NCI-H1436 treated with DMSO at 0.1 percent for 48 hours (cell line): ENCODE measurements at places on chromosomes 4 and X.

- DNase-seq: no peak
These were observed 18.9 kb downstream of the RPS4X start for GRCh38 chrX:72258174-72258573.

- no peak for DNase-seq
These were observed 4.7 kb downstream of the CPLX1 start for GRCh38 chr4:821181-821591.

DNA sequence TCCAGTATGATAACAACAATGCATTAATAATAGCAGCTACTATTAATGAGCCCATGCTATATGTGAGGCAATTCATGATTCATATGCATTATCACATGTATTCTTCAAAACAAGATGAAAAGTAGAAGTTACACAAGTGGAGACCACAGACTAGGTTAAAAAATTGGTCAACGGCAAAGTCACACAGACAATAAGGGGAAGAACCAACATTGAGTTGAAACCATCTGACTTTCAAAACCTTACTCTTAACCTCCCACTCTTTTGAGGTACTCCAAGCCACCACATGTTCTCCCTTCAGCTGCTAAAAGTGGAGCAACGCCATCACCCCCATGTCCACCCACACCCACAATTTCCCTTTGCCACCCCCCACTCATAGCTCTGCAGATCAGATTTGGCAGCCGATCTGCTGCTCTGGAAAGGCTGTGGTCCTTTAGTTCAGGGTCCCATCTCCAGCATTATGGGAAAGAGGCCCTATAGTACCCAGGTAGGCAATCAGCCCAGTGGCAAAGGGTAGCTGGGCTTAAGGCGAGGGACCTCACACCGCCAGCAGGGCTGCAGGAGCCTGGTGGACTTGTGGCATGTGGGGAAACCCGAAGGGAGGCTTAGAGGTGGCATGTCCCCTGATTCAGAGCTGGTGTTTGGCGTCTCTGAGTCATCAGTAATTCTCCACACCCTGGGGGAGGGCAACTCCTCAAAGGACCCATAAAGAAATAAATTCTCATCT, 33.5 kb upstream of the CYBB start:
- no peak for DNase-seq

- no peak for DNase-seq
These were observed 7.0 kb downstream of the SH3BGRL start for GRCh38 chrX:81208916-81209315.

GRCh38 chr4:139666735-139667281, 1.2 kb downstream of the MGST2 start:
- peak; percentile 46 for DNase-seq

DNA sequence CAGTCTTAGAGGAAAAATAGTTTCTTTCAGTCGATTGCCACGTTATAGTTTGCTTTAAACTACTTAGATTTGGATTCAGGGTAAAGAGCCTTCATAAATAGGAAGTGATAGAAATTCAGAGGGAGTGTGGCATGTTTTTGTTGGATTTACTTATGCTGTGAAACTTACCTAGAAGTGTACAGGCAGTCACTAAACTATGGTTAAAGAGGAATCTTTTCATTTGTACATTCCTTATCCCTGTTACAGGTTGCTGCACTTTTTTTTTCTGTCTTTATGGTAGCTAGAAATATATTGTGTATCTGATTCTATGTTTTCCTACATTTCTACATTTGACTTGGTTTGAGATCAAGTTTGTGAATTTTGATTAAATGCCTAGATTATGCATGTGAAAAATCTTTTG, 19.1 kb downstream of the WWC2 start:
- no peak for DNase-seq

GRCh38 chr4:677431-678293, 3.3 kb downstream of the MYL5 start:
- DNase-seq: no peak

DNA sequence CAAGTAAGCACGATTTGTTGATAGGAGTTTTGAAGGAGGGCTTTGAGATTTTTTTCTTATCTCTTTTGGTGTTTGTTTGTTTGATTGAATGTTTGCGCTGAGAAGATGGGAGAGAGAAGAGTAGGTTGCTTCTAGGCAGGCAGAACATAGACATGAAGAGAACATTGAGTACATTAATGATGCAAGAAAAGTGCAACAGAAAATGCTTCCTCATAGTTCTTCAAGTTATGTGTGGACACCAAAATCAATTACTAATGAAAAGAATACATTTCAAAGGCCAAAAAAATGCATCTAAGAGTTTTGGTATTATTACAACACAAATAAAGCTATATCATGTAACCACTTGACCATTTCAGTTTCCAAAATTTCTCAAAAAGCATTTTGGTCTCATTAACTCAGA, 191.0 kb upstream of the PPARGC1A start:
- DNase-seq: no peak

GRCh38 chrX:49258749-49259124, 5.8 kb downstream of the FOXP3 start:
- no peak for DNase-seq

- DNase-seq: no peak
These were observed 13.7 kb upstream of the SLIT2 start for GRCh38 chr4:20237894-20238537.

DNA sequence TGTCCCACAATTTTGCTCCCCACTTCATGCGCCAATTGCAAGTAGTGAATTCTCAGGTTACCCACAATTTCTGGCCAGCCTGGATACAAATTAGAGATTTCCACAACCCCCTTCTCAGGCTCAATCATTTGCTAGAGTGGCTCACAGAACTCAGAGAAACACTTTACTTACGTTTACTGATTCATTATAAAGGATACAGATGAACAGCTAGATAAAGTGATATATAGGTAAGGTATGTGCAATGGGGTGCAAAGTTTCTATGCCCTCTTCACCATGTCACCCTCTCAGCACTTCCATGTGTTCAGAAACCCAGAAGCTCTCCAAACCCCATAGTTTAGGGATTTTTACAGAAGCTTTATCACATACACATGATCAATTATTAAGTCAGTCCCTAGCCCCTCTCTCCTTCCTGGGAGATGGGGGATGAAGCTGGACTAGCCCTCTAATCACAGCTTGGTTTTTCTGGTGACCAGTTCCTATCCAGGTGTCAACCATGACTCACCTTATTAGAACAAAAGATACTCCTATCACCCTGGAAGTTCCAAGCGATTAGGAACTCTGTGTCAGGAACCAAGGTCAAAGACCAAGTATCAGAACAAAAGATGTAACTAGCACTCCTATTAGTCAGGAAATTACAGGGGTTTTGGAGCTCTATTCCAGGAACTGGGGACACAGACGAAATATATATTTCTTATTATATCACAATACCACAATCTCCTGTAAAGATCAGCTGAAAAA, 33.5 kb upstream of the PRRG1 start:
- DNase-seq: no peak

DNA sequence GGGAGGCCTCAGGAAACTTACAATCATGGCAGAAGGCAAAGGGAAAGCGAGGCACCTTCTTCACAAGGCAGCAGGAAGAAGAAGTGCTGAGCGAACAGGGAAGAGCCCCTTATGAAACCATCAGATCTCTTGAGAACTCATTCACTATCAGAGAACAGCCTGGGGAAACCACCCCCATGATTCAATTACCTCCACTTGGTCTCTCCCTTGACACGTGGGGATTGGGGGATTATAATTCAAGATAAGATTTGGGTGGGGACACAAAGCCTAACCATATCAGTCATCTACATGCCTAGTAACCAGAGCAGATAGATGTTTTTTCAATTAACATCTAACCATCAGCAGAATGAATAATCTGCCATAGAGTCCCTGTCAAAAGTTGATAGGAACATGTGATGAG, 30.4 kb downstream of the FAM13A start:
- no peak for DNase-seq

- no peak for DNase-seq
These were observed 323.9 kb upstream of the CASK start for GRCh38 chrX:42247241-42247640.

DNA sequence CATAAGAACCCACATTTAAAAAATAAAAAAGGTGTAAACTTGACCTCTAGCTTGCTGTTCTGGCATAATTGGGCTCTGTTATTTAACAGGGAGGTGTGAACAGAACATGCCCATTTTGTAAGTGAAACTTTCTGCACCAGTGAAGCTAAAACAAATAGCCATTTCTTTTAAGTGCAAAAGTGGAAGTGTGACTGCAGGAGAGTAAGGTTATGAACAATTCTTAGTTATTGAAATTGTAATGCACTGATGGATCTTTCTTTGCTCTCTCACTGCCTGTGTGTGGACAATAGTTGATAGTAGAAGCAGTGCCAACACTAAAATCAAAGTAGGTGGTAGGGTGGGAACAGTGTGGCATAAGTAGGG, 12.6 kb downstream of the P2RY10 start:
- no peak for DNase-seq

GRCh38 chrX:66674506-66674905, 35.6 kb upstream of the EDA2R start:
- DNase-seq: no peak

DNA sequence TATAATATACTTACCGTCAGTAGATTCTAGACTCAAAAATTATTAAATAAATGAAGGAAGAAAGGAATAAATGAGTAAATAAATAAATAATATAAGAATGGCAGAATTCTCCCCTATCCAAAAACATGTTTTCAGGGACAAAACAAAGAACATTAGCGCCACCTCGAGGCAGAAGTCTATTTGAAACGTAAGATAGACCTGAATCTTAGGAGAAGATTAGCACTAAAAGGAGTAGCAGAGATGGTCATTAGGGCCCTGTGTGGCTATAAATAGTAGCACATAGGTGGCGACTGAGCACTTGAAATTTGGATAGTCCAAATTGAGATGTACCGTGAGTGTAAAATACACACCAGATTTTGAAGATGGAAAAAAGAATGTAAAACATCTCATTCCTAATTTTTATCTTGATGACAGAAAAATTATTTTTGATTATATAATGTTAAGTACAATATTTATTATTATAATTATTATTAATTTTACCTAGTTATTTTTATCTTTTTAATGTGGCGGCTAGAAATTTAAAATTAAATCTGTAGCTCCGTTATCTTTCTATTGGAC, 24.3 kb upstream of the SRD5A3 start:
- no peak for DNase-seq

- no peak for DNase-seq
These were observed 34.8 kb downstream of the KLHL5 start for GRCh38 chr4:39096847-39097246.

GRCh38 chr4:80655662-80656061, 320.1 kb downstream of the CFAP299 start:
- no peak for DNase-seq

GRCh38 chrX:47313056-47313455, 57.3 kb upstream of the ZNF157 start:
- no peak for DNase-seq

- DNase-seq: no peak
These were observed 1.7 kb downstream of the TSPAN7 start for GRCh38 chrX:38563030-38563429.

DNA sequence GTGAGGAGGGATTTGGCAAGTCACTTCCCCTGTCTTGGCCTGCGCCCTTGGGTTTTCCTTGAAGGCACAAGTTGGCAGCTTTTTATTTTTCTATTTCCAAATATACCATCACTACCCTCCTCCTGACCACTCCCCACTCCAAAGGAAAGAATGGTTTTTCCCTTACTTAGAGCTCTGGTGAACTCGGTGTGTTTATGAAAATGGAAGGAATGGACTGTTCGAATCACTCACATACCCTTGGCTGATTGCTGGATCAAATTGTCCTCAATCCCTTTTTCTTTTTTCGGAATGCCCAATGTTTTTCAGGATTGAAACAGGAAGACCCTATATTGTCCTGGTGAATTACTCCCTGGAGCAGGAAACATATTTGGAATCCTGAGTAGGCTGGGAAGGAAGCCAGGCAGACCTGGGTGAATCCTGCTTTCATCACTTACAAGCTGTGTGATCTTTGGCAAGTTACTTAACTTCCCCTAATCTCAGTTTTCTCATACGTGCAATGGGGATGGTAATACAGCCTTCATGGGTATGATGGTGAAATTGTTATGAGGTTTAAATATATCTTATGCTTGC, 70.7 kb downstream of the RTL5 start:
- DNase-seq: no peak

- no peak for DNase-seq
These were observed 401 bp downstream of the SOWAHD start for GRCh38 chrX:119758731-119759247.

DNA sequence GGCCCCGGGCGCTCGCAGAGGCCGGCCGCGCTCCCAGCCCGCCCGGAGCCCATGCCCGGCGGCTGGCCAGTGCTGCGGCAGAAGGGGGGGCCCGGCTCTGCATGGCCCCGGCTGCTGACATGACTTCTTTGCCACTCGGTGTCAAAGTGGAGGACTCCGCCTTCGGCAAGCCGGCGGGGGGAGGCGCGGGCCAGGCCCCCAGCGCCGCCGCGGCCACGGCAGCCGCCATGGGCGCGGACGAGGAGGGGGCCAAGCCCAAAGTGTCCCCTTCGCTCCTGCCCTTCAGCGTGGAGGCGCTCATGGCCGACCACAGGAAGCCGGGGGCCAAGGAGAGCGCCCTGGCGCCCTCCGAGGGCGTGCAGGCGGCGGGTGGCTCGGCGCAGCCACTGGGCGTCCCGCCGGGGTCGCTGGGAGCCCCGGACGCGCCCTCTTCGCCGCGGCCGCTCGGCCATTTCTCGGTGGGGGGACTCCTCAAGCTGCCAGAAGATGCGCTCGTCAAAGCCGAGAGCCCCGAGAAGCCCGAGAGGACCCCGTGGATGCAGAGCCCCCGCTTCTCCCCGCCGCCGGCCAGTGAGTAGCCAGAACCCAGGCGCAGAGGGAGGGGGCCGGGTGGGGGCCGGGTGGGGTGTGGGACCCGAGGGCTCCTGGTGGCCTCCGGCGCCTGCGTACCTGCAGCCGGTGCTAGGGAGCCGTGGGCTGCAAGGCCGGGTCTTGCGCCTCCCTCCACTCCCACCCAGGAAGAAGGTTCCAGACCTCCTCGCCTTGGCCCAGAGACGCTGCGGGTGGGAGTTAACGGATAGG, 534 bp downstream of the MSX1 start:
- no peak for DNase-seq

DNA sequence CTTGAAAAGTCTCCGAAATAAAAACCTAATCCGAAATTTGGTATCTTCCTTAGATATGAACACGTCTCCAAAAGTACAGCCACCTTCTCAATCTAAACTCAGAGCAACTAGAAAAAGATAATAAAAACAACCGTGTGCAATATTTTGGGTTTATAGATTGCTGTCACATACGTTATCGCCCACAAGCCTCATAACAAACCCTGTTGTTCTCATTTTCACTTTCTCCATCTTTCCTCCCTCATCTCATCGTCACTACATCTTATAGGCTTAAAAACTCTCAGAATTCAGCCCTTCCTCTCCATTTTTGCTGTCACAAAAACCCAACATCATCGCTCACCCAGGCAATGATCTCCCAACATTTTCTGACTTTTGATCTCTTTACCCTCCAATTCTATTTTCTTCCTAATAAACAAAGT, 448 bp upstream of the SCFD2 start:
- no peak for DNase-seq

- no peak for DNase-seq
These were observed 9.7 kb downstream of the POU4F2 start for GRCh38 chr4:146648461-146648783.

DNA sequence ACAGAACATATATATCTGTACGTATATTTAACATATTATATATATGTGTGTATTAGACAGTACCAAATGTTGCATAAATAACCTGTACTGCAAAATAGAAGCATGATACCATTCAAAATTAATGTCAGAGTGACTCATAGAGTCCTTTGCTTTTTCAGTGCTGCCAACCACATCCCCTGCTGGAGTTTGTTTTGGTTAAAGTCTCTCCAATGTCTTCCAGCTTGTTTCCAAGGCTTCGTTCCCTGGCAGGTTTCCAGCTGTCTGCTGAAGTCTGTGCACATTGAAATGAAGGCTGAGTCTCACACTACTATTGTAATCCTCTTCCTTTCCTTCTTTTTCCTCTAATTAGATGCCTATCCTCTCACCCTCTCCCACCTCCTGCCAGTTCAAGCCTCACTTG, 14.9 kb downstream of the NRK start:
- no peak for DNase-seq
